ENCODE measurements at places on chromosomes 5 and 9. TPM values are rescaled to one million over a fixed set of nuclear protein-coding genes. Genes with fewer than 3 reads are reported as not detected.

GRCh38 chr5:2801577-2802525 lies 50.4 kb upstream of the IRX2 start:
- H3K27ac ChIP-seq, result no peak overlapping the region
- H3K27me3 ChIP-seq, result no peaks in the 10 kb centered on the region
- H3K36me3 ChIP-seq, result no peaks in the 10 kb centered on the region
- H3K4me1 ChIP-seq, result no peaks in the 10 kb centered on the region
- no peak overlapping the region for H3K4me3 ChIP-seq

GRCh38 chr5:166341740-166342337 lies 1949.6 kb upstream of the WWC1 start:
- H3K27ac ChIP-seq, result no peak overlapping the region
- no peak overlapping the region for H3K4me3 ChIP-seq
- no peaks in the 10 kb centered on the region for H3K4me1 ChIP-seq
- H3K27me3 ChIP-seq, result no peaks in the 10 kb centered on the region
- no peaks in the 10 kb centered on the region for H3K36me3 ChIP-seq

- no peaks in the 10 kb centered on the region for H3K27me3 ChIP-seq
- H3K36me3 ChIP-seq, result no peaks in the 10 kb centered on the region
- DNase-seq, result peak; percentile 93
These were observed 139.6 kb upstream of the LRRTM2 start for GRCh38 chr5:139014726-139015125.

DNA sequence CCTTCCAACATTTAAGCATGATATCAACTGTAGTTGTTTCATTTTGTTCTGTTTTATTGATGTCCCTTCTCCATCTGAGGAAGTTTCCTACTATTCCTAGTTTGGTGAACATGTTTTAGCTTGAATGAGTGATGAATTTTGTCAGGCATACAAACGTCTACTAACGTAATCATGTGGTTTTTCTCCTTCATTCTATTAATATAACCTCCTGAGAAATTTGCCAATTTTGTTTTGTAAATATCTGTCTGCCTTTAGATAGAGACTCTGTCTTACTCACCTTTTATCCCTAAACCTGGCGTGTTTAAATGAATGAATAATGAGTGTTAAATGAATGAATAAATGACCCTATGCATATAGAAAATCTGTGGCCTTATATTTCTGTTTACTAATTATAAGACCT lies 26.5 kb upstream of the NREP start:
- no peak for DNase-seq
- H3K27me3 ChIP-seq, result no peaks in the 10 kb centered on the region
- no peak overlapping the region for H3K4me3 ChIP-seq
- H3K27ac ChIP-seq, result no peak overlapping the region
- no peaks in the 10 kb centered on the region for H3K36me3 ChIP-seq

- no peaks in the 10 kb centered on the region for H3K27me3 ChIP-seq
- H3K4me3 ChIP-seq, result no peak overlapping the region
- DNase-seq, result no peak
- no peak overlapping the region for H3K27ac ChIP-seq
- no peaks in the 10 kb centered on the region for H3K36me3 ChIP-seq
These were observed 13.5 kb downstream of the TXNDC15 start for GRCh38 chr5:134887593-134888159.

DNA sequence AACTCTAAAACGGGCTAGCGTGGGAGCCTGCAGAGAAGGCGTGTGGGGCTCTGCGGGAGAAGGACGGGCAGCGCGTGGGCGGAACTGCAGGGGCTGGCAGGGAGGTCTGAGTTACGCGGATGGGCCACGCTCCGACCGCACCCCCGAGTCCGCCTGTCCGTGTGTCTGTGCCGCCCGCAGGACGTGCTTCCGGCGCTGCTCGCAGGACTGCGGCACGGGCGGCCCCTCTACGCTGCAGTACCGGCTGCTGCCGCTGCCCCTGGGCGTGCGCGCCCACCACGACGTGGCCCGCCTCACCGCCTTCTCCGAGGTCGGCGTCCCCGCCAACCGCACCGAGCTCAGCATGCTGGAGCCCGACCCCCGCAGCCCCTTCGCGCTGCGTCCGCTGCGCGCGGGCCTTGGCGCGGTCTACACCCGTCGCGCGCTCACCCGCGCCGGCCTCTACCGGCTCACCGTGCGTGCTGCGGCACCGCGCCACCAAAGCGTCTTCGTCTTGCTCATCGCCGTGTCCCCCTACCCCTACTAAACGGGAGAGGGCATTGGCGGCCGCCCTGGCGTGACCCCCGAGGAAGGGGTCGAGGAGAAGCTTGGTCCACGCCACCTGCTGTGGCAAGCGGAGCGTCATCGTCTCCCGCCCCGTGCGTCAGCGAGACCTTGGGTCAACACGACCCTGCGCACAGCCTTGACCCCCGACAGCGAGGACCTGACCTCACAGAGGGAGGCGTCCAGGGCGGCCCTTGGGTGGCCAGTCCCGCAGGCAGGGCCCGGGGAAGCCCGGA lies 11.4 kb upstream of the ASS1 start:
- no peaks in the 10 kb centered on the region for H3K4me1 ChIP-seq
- peak overlapping the region; percentile 61 for H3K4me3 ChIP-seq
- no peaks in the 10 kb centered on the region for H3K27me3 ChIP-seq
- H3K27ac ChIP-seq, result no peak overlapping the region
- peak; percentile 82 for DNase-seq

GRCh38 chr5:58871648-58872242 lies 288.9 kb downstream of the RAB3C start:
- no peak overlapping the region for H3K4me3 ChIP-seq
- H3K27me3 ChIP-seq, result peaks cover 24% of the 10 kb centered on the region
- no peaks in the 10 kb centered on the region for H3K4me1 ChIP-seq
- DNase-seq, result peak; percentile 47

Gene PRELID1
- 212 TPM for total RNA-seq

- H3K27me3 ChIP-seq, result no peaks in the 10 kb centered on the region
- no peaks in the 10 kb centered on the region for H3K4me1 ChIP-seq
- H3K36me3 ChIP-seq, result peaks cover 81% of the 10 kb centered on the region
- H3K4me3 ChIP-seq, result no peak overlapping the region
These were observed 211.2 kb downstream of the SAXO1 start for GRCh38 chr9:18821788-18822187.

Gene TAS2R1
- total RNA-seq, result not detected

Gene PHAX
- 86.5 TPM for total RNA-seq

GRCh38 chr5:1916041-1917001 lies 33.6 kb upstream of the IRX4 start:
- no peak overlapping the region for H3K27ac ChIP-seq
- no peaks in the 10 kb centered on the region for H3K36me3 ChIP-seq
- H3K27me3 ChIP-seq, result no peaks in the 10 kb centered on the region
- H3K4me3 ChIP-seq, result no peak overlapping the region

DNA sequence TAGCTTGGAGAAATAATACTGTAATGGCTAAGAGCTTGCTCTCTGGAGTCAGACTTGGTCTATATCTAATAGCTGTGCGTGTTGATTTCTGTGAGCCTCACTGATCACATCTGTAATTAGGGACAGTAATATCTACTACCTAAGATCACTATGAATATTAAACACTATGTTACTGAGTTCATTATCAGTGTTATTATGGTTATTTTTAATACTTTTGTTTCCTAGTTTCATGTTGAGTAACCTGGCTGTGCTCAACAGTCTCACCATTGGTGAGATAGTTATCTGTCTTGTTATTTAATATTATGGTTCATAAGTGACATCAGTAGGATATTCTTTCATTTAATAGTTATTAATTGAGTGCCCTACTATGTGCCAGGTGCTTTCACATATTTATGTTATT lies 22.4 kb upstream of the CAVIN4 start:
- H3K27me3 ChIP-seq, result no peaks in the 10 kb centered on the region
- H3K4me3 ChIP-seq, result no peak overlapping the region
- no peak for DNase-seq
- no peak overlapping the region for H3K27ac ChIP-seq

- no peak overlapping the region for H3K4me3 ChIP-seq
- peak; percentile 50 for DNase-seq
- no peaks in the 10 kb centered on the region for H3K36me3 ChIP-seq
- no peak overlapping the region for H3K27ac ChIP-seq
- no peaks in the 10 kb centered on the region for H3K4me1 ChIP-seq
These were observed 22.4 kb downstream of the NRG2 start for GRCh38 chr5:140020601-140021177.

Gene ALDH1B1
- total RNA-seq, result 26.9 TPM

- H3K4me3 ChIP-seq, result 0 out of 2 replicates have a peak overlapping the region, but pooled peaks have one; percentile 1
- peaks cover 30% of the 10 kb centered on the region for H3K4me1 ChIP-seq
- peak; percentile 62 for DNase-seq
These were observed 151.7 kb upstream of the ELL2 start for GRCh38 chr5:96113170-96113939.

DNA sequence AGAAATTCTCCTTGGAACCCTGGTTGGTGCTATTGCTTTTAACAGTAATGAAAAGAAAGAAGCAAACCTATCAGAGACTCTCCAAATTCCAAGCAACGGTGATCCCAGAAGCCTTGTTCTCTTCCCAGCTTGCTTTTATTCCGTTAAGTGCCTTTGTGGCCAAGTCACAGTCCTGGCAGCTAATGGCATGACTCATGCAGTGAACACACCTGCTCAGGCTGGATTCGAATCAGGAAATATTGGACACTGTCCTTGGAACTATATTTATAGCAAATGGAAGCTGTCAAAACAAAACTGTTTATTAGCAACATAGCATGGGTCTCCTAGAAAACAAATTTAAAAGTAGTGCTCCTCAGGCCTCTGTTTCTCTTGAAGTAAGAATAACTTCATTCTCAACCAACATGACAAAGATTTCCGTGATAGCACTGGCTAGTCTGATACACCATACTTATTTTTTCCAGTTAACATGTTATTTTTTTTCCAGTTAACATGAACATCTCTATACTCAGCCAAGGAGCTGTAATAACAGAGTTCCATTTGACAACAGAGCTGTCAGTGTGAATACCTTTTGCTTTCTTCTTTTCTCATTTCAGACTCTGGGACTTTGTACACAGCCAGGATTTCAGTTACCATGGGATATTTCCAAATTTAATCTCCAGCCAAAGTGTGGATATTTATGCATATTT lies 502.4 kb downstream of the GADD45G start:
- H3K4me1 ChIP-seq, result no peaks in the 10 kb centered on the region
- H3K27ac ChIP-seq, result no peak overlapping the region
- peak; percentile 21 for DNase-seq
- no peaks in the 10 kb centered on the region for H3K36me3 ChIP-seq
- H3K27me3 ChIP-seq, result no peaks in the 10 kb centered on the region

GRCh38 chr9:98708933-98709911 lies at the start of gene GABBR2:
TSS of gene GABBR2 (minus strand) at chr9:98708935. CDS start at chr9:98708737, 198 bp downstream.
- H3K36me3 ChIP-seq, result no peaks in the 10 kb centered on the region
- peak; percentile 53 for DNase-seq
- H3K4me1 ChIP-seq, result peaks cover 12% of the 10 kb centered on the region
- peak within 1 kb of the TSS; percentile 78 for H3K4me3 ChIP-seq
- no peak within 1 kb of the TSS for H3K27ac ChIP-seq

DNA sequence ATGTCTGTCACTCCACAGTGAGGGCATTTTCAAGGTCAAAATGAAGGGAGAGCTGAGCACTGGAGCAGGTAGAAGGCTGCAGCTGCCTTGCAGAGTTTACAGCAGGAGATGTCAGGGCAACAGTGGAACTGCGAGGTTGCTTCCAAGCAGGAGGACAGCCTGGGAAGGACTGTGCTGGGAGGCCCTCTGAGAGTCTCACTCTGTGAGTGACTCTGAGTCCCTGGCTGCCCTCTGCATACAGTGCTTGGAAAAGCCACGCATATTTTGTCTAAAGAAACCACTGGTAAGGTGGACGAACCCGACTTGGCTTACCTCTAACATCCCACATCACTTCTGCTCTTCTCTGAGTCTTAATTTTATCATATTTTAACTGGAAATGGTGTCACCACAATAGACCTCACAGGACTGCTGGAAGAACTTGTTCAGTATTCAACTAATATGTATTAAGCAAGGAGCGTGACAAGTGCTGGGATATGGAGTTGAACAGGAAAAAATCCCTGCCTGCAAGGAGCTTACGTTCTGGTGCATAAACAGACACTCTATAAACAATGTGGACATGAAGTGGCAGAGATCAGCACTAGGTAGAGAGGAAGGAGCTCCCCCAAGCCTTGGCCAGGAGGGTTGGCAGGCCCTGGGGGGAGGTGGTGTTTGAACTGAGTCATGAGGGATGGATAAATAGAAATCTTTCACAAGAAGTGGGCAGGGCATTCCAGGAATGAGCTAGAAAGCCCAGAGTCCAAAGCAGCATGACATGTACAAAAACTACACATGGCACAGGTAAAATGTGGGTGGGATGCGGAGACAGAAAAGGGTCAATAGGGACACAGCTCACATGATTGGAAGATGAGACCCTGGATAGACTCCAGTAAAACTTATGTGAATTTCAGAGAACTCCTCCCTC lies 64.0 kb upstream of the FOXE1 start:
- H3K27ac ChIP-seq, result no peak overlapping the region
- DNase-seq, result peak; percentile 70
- H3K36me3 ChIP-seq, result no peaks in the 10 kb centered on the region
- H3K4me3 ChIP-seq, result no peak overlapping the region
- no peaks in the 10 kb centered on the region for H3K4me1 ChIP-seq
- peaks cover 51% of the 10 kb centered on the region for H3K27me3 ChIP-seq

Gene GZMA
- not detected for total RNA-seq

DNA sequence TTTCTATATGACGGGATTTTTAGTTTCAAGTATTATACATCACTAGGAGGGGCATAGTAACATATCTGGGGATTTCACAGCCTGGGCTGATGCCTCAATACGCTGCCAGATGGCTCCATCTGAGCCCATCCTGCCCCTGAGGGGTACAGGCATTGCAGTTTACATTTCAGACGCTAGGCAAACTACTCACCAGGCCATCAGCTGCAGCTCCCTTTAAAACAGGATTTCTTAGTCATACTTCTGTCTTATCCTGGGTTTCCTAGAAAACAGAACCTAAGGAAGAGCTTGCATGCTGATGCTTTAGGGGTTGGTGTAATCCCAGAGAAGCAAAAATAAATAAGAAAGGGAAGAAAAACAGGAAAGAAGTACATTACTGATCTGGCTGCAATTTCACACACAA lies 372.8 kb upstream of the PIK3R1 start:
- H3K27ac ChIP-seq, result no peak overlapping the region
- H3K27me3 ChIP-seq, result no peaks in the 10 kb centered on the region
- H3K36me3 ChIP-seq, result no peaks in the 10 kb centered on the region
- peak; percentile 4 for DNase-seq
- no peak overlapping the region for H3K4me3 ChIP-seq

- H3K4me3 ChIP-seq, result no peak overlapping the region
- H3K36me3 ChIP-seq, result peaks cover 24% of the 10 kb centered on the region
- H3K27me3 ChIP-seq, result no peaks in the 10 kb centered on the region
These were observed 7.2 kb downstream of the TBCA start for GRCh38 chr5:77768978-77769377.

GRCh38 chr5:27021471-27021870 lies 16.9 kb downstream of the CDH9 start:
- no peak overlapping the region for H3K4me3 ChIP-seq
- no peaks in the 10 kb centered on the region for H3K27me3 ChIP-seq
- DNase-seq, result no peak
- no peaks in the 10 kb centered on the region for H3K4me1 ChIP-seq
- no peaks in the 10 kb centered on the region for H3K36me3 ChIP-seq
- H3K27ac ChIP-seq, result no peak overlapping the region

All from GM23248 (cell line).